ENCODE measurements at places on chromosomes 5 and 9.

DNA sequence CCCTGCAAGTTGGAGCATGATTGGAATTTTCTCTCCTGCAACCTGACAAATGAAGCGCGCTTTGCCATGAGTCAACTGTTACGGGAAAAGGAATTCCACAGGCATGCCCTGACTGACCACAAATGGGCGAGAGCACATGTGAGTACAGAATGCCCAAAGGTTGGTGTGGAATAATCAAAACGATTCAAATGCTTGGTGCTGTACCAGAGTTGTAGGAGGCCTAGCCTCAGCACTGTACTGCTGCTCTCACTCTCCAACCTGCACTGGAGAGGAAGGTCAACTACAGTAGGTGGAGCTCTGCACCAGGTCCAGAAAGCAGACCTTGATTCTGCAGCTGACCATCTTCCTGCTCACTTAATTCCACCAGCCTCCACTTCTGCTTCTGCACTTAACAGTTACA lies 406.9 kb upstream of the ACTBL2 start:
- DNase-seq = no peak

DNA sequence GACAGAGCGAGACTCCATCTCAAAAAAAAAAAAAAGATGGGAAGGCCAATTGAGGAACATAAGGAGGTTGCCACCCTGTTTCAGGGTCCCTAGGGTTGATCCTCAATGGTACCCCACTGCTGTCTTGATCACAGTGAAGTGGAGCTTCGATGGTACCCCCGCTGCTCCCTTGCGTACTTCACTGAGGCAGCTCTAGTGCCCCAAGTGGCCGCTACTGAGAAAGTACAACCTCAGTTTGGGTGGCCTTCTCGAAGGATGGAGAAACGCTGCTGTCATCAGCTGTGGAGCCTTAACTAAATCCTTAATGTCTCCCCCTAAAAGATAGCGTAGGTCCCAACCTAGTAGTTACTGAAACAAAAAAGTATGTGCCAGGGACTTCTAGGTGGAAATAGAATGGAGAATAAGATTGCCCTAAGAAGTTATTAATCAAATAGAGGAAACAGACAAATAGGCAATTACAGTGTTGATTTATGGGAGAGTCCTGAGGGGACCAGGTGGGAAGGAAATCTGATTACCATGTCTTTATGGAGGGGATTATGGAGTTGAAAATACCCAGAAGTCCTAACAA lies 6.3 kb downstream of the TESK1 start:
- no peak for DNase-seq

DNA sequence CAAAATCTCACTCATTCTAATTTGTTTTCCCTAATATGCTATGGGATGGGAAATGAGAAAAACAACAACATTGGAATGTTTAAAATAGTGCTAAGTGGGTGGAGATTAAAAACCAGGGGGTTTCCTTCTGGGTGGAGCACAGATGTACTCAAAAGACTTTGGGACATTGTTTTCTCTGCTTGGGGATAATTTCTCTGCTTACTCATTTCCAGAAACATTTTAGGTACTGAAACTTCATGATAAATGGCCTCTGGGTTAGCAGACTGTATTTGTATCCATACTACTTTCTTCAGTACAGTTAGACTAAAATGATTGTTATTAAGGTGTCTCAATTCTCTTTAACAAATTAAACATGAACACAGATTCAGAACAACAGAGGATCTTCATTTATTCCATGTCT lies 17.4 kb downstream of the ELOVL7 start:
- peak; percentile 55 for DNase-seq

DNA sequence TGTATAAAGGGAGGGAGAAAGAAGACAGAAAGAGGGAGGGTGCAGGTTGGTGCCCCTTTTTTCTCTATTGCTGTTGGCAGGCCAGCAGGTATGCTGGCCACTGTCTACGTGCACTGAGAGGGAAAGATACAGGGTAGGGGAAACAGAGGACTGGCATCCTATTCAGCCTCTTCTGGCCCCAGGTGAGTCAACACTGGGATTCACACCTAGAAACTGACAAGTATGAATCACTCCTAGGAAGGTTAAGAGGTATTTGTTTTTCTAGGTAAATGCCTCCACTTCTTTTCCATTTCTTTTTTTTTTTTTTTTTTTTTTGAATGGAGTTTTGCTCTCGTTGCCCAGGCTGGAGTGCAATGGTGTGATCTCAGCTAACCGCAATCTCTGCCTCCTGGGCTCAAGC lies 2.8 kb upstream of the UBAP1 start:
- no peak for DNase-seq

DNA sequence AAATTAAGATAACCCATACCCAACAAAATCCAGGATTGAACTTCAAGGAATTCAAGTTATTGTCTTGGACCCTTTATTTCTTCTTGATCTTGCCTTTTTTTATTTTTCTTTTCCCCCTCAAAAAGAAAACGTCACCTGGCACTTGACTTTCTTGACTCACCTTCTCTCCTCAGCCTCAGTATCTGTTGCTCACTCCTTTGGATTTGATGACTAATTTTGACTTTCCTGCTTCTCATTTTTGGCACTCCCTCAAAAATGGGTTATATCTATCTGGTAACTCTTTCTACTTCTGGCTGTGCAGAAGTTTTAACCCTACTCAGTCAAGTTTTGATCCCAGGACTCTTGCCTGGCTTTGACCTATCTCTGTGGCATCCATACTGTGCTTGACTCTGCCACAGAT lies 66.6 kb upstream of the SPATA31D4 start:
- DNase-seq = no peak

DNA sequence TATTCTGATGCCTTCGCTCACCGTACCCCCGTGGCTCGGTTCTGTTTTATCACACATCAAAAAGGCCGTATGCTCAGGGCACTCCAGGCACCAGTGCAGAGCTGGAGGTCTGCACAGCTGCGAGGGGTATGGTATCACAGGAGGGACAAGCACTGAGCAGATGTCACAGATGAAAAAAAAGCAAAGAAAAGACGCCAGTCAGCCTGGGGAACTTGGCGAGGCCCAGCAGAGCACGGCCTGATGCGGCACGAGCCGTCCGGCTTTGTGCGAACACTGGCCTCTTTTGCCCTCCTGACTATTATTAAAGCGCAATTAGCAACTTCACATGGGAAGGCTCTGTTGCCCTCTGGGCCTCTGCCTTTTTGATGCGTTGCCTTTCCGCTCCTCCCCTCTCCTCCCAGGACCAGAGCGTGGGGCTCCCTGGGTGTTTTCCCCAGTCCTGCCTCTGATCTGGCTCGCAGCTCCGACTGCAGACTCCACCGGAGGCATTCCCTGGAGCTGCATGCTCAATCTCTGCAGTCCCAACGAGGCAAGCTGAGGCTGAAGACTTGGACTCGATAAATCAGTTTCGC lies 44.4 kb downstream of the AK8 start:
- no peak for DNase-seq

GRCh38 chr5:29114331-29114768 lies 2076.0 kb upstream of the CDH9 start:
- DNase-seq = no peak

DNA sequence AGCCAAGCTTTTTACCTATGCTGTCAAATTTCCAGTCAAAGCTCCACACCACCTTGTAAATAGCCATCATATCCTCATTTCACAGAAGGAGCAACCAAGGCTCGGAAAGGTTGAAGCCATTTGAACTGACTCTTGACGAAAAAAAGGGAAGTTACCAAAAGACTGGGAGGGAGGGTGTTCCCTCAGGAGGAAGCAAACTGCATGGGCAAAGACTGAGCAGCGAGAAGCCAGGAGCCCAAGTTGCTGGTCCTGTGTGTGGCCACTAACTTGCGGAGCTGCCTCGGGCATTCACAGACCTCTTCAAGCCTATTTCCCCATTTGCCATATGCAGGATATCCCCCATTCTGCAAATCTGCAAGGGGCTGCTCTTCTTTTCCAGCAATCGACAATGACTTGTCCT lies 37.4 kb downstream of the TTLL11 start:
- DNase-seq = no peak

DNA sequence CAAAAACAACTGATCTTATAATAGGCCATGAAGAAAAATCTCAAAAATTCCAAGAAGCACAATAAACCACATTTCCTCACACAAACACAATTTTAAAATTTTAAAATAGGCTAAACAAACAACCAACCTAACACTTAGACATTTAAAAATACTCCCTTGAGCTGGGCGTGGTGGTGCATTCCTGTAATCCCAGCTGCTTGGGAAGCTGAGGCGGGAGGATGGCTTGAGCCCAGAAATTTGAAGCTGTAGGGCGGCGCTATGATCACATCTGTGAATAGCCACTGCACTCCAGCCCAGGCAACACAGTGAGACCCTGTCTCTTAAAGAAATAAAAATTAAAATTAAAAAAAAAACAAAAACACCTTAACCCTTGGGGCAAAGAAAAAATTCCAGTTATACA lies 36.9 kb upstream of the TESK1 start:
- no peak for DNase-seq

- DNase-seq = no peak
Observed at GRCh38 chr5:2201011-2201410, 318.3 kb upstream of the IRX4 start.

GRCh38 chr9:92297611-92298010 lies 4.1 kb upstream of the IARS1 start:
- no peak for DNase-seq

DNA sequence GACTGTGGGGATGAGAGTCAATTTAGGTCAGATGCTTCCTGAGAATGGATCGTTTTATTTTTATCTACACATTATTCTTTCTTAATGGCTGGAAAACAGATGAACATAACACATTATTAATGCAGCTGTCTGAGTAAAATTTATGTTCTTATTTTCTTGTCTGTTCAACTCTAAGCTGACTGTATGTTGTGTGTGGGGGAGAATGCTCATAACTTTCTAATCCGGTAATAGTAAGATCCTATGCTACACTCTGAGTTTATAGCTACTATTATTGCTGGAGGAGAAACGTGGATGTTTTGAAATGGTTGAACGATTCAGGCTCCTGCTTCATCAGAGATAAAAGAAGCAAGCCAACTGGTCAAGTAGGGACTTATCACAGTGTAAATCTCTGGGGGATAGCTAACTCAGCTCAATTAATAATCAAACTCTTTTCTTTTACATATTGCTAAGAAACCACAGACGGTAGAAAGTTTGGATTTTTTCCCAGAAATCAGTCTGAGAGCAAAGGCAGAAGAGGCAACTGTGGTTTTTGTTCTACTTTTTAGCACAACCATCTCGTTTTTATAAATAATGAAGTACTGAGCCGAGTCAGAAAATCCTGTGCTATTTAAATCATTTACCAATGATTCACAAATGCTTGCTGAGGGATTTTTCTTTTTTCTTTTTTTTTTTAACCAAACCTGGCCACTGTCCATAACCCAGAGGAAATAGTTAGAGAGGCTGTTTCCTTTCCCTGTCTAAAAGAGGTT lies 265.0 kb upstream of the FAM174A start:
- DNase-seq = no peak

- DNase-seq = no peak
Observed at GRCh38 chr5:56346741-56347535, 113.8 kb upstream of the ANKRD55 start.

- no peak for DNase-seq
Observed at GRCh38 chr5:44236040-44236439, 153.2 kb downstream of the FGF10 start.

DNA sequence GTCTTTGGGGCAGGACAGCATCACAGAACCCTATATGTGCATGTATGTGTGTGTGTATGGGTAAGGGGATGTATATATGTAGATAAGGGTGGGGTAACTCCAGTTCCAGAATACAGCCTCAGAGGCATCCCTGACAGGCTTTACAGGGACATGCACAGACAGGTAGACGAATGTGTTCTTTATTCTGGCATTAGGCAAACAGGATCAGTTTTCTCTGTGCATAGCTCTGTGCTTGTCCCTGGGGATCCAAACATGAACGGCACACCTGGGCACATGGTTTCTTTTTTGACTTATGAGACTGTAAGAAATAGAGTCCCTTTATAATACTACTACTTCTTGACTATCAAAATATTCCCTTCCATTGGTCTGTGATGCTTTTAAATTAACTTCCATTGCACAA lies 120.6 kb downstream of the TRIO start:
- no peak for DNase-seq

DNA sequence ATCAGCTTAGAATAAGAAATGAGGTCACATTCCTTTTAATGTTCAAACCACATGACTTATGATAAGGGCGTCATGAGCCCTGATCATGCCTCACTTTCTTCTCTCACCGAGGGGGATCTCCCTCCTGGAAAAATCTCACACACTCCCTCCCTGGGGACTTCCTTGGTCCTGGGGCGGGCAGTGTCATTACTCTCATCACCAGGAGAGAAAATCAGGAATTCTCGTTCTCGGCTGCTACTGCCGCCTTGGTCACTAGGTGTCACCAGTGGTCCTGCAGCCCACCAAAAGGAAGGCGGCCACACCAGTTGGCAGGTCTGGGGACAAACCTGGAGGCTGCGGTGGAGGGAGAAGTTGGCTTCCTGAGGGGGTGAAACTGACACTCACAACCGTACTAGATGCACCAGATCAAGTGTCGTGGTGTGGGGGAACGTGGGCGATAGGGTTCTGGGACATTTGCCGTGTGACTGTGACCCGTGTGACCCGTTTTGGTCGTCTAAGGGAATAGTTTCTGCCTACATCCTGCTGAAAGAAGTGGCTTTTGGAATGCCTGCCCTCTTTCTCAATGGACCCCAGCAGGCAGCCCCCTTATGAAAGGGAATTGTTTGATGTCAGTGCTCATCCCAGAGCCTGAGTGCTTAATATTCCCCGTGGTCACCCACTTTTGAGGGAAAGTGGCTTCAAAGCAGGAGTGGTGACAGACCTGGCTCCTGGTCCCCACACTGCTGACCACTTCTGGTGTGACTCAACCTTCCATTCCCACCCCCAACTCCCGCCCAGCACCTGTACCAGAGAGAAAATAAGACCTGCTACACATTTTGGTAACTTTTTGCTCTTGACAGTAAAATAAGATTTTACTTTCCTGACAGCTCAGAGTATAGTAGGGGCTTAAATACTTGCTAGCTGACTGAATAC lies 63.2 kb downstream of the ACER2 start:
- DNase-seq = peak; percentile 72

DNA sequence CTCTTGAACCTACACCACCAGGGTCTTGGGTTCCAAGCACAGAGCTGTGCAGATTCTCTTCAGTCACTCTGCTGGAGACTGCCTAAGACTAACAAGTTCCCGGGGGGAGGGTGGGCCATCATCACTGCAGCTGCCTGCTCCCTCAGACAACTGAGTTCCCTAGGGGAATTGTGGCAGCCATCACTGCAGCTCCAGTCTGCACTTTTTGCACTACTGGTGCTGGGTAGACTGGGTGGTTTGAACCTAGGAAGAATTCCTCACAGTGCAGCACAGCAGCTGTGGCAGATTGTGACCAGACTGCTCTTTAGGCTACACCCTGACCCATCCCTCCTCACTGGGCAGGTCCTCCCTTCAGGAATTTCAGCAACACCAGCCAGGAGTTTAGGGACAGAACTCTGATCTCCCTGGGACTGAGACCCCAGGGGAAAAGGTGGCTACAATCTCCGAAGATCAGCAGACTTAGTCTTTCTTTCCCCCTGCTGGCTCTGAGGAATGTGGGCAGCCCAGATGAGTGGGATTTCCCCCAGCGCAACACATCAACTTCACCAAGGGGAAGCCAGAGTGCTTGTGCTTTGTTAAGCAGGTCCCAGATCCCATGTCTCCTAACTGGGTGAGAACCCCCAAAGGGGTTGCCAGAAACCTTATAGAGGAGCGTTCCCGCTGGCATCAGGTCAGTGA lies 30.9 kb upstream of the RGMB start:
- no peak for DNase-seq

- DNase-seq = no peak
Observed at GRCh38 chr5:54095969-54096368, 214.4 kb downstream of the ARL15 start.
